Occipital lobe (tissue), 3 donors: ENCODE measurements at places on chromosomes 7 and 10. TPM values are rescaled to one million over a fixed set of nuclear protein-coding genes. Genes with fewer than 3 reads are reported as not detected.

DNA sequence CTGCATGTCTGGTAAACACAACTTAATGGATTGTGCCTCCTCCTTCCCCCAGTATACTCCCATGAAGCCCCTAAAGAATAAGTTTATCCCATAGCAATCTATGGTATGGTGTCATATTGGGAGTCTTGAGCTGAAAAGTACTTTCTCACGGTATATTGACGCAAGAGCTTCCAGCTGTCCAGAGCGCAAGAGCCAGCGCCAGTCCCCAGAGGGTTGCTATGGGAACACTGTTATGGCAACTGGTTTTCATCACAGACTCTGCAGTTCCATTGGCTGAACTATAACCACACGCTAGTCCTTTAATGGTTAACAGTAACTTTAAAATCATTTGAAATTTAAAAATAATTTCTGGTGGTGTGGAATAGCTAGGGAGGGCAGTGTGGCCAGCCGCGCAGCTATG, 46.9 kb downstream of the PRPF18 start:
- DNase-seq, result no peak

DNA sequence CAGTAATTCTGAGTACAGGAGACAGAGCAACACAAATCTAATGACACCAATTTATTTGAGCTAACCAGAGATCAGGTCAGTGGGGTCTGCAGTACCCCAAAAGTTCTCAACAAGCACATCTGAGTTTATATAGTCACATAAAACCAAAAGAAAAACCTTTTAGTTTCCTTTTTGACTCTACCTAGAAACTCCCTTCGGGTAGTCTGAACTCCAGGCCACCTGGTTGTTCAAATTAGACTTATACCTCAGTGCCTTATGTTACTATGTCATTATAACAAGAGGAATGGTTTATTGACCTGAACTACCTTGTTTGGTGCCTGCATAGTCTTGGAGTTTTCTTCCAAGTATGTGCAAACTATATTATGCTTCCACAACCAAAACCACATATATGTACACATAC, 14.6 kb downstream of the ZCWPW1 start:
- DNase-seq, result no peak

Gene PPP1R17
- 2.7 TPM for total RNA-seq

Gene ETV1
- total RNA-seq, result 66.1 TPM

Gene CRPPA
- total RNA-seq, result 9.5 TPM

- DNase-seq, result no peak
Observed at GRCh38 chr10:11331726-11332125, 279.7 kb downstream of the USP6NL start.

Gene SLC26A4
- 15.3 TPM for total RNA-seq

DNA sequence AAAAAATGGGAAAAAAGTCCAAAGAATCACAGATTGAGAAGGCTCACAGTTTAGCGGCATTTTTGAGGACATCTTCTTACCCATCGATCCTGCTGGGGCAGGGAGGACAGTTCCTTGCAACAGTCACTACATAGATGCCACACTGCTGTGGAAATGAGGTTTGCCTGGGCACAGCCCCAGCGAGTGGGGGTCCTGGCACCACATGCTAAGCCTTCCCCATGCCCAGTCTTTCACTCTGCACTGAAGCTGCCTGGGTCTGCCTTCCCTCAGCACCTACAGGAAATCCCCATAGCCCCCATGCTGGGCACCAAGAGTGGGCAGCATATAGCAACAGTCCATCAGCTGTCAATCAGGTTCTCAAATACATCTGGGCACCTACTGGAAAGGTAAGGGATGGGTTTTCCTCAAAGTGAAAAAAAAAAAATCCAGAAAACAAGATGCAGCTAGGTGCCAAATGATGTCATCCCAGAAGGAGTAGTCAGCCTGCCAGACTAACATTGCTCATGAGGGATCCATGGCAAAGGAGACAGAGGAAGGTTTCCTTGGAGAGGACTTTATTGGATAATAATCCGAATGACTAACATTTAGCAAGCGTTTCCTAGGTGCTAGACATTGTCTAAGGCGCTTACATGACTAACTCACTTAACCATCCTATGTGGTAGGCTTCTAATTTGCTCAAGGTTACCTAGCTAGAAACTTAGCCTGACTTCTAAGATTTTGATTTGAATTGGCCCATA, 125.7 kb upstream of the CXCL12 start:
- no peak for DNase-seq

- DNase-seq, result no peak
Observed at GRCh38 chr10:115980470-115980869, 292.5 kb downstream of the GFRA1 start.

GRCh38 chr10:30625080-30625479, 4.5 kb downstream of the LYZL2 start:
- no peak for DNase-seq

DNA sequence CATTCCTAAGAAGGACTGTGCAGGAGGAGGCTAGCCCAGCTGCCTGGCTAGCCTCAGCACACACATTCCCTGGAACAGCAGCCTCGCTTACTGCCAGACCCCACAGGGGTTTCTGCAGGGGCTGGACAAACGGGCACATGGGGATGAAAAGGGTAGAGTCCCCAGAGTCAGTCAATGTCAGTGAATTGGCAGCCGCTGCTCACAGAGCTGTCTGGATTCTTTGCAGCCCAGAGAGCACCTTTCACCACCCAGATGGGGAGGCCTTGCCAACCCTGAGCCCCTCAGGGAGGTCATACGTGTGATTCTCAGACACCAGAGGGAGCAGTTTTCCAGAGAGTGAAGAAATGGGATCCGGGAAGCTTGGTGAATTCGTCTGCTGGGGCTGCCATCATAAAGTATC, 143.3 kb downstream of the KCNMA1 start:
- DNase-seq, result no peak

Gene AFAP1L2
- 8.1 TPM for total RNA-seq

- no peak for DNase-seq
Observed at GRCh38 chr10:69814251-69814650, 12.5 kb downstream of the COL13A1 start.

DNA sequence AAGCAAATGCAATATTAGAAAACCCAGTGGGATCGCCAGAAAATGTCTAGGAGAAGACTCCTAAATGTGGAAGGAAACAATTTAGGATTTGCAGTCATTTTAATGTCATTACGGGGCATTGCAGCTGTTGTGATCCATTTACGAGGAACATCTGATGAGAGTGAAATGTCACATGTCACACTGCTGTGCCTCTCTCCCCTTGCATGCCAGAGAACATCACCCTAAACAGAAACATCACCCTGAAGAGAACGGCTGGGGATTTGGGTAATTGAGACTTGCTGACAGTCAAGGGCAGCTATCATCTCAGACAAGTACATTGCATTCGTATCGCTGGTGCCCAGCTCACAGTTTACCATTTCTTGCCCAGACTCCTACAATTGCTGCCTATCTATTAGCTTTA, 785.7 kb upstream of the POM121L12 start:
- no peak for DNase-seq

Gene IL2RA
- not detected for total RNA-seq

DNA sequence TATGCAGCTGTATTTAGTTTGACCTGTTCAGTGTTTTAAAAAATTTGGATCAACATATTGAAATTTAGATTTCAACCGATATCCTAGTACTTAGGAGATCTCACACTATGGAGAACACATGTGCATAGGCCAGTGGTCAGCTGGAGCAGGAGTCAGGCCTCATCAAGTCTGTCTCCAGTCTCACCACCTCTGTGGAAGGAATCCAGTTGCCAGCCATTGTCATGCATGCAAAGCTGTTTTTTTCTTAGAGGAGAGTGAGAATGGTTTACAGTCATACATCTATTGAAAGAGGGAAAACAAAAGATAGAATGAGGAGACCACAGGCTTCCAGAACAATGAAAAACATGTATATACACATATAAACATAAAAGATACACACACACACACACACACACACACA, 7.6 kb upstream of the CLEC5A start:
- no peak for DNase-seq

Gene INTS15
- 18.2 TPM for total RNA-seq

Gene ZNHIT1
- total RNA-seq, result 35.7 TPM

DNA sequence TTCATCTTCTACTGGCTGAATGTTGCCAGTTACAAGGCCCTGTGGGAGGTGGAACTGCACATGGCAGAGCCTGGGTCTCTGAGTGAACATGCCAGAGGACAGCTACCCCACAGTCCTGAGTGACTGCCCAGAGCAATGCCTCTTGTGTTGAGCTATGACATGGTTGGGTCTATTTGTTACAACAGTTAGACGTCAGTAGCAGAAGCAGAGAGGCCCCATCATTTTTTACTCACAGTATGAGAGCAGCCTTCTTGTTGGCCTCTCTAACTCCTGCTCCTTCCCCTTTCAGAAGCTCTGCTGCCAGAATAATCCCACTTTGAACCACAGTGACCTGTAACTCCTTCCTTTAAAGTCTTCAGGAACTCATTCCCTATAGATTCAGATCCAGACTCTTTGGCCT, 30.8 kb upstream of the NRP1 start:
- DNase-seq, result no peak

- DNase-seq, result no peak
Observed at GRCh38 chr7:13737563-13737962, 251.9 kb downstream of the ETV1 start.

Gene HOXA10
- not detected for total RNA-seq

DNA sequence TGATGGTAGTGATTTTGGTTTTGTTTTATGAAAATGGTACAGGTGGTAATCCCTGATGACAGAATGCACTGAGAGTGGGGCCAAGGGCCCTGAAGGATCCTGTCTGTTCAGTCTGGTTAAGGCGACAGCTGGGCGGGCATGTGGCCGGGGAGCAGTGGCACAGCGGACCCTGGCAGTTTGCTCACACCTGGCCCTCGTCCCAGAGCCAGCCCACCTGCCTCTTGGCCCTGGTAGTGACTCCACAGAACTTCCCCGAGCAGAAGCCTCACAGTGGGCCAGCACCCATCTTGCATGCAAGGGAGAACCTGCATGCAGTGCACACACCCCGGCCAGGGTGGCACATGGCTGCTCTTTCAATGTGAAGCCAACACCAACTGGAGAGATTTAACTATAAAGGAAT, 82.8 kb downstream of the ALOX5 start:
- no peak for DNase-seq

DNA sequence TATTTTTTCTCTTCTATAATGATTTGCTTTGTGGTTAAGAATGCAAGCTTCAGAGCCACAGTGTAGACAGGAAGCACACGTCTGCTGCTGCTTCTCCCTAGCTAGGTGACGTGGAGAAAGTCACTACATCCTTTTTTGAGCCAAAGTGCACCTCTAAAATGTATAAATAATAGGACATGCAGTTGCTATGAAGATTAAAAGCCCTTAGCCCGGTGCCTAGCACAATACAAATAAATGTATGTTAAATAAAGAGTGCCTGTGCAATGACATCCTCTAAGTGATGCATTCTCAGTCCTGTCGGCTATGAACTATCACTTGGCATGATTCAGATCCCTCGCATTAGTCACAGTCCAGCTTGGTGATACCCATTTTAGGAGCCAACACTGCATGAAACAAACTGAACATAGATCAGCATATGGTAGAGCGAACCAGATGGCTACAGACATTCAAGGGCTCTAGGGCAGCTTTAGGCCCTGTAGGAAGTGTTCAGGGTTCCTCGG, 4.8 kb upstream of the TRDMT1 start:
- no peak for DNase-seq

Gene GIMAP5
- total RNA-seq, result 3.7 TPM

Gene NACAD
- total RNA-seq, result 5.5 TPM

GRCh38 chr7:129764247-129765084, 152.9 kb downstream of the NRF1 start:
- DNase-seq, result no peak

DNA sequence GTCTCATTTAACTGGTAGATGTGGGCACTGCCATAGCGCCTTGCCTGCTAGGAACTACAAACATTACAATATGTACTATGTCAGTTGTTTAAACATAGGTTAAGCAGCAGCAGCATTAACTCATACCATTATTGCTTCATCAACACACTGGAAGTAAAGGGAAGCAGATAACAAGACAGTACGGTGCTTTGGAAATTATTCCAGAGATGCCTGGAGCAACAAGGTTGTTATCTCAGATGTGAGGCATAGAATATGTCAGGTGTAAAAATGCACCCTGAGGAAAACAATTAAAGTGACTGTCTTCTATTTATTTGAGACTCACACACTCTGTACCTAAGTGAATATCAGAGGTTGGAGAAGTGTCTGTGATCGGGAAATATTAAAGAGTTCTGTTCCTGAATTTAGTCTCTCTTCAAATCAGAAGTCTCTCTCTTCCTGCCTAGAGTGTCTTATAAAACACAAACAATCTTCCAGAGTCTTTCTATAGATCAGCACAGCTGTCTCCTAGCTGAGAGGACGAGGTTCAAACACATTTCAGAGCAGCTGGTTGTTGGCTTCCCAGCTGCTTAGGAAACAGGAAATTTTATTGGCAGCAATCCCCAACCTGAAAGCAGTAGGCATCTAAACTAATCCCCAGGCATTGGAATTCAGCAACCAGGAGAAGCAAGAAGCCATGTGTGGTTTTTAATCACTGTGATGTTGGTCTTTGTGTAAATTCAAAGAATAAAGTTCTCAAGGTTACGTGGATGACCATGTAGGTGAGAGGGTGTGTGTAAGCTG, 994.4 kb upstream of the LRRTM3 start:
- DNase-seq, result no peak

Gene NPY4R2
- total RNA-seq, result 0.31 TPM

DNA sequence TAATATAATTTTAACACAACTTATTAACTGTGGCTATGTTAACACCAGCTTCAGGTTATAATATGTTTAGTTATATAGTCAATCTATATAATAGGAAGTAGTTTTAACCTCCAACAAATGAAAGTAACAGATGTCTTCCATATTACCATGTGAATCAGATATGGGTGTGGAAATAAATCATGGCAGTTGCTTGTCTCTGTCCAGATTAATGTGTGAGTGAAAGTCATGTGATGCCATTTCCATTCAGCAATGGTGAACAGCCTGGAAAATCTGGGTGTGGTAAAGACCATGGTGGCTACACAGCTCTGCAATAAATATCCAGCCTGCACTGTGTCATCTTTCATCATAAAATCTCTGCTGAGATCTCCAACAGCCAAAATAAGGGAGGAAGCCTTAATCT, 27.8 kb downstream of the HEPACAM2 start:
- no peak for DNase-seq

GRCh38 chr10:100579261-100580090, 43.7 kb downstream of the HIF1AN start:
- DNase-seq, result no peak

DNA sequence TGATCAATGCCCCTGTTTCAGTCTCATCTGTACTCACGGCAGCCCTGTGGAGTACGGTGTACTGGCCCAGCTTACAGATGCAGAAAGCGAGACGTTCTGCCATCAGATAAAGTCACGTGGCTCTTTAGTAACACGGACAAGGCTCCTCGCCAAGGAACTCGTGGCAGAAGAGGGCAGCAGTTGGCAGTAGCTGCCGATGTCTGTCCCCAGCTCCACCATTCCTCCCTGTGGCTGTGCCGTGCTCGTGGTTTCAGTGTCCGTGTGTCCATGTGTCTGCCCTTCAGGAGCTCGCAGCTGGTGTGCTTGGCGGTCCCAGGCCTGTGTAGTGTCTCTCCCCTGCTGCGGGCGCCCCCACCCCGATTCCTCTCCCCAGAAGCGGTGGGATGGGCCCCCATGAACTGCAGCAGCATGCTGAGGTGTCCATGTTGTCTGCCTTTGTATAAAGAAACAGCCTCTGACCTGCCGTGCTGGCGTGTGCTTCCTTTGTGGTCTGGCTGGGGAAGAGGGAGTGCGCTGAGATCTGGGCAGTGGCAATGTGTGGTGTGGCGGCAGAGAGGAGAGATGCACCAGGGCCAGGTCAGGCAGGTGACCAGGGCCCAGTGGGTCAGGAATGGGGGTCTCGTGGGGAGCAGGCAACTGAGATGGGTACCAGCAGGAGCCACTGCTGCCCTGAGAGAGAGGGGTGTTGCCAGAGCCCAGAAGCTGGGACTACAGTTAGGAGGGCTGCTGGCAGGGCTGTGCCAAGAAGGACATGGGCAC, 9.8 kb downstream of the RHBDD2 start:
- peak; percentile 75 for DNase-seq
